ENCODE measurements at places on chromosomes 16 and 17.

DNA sequence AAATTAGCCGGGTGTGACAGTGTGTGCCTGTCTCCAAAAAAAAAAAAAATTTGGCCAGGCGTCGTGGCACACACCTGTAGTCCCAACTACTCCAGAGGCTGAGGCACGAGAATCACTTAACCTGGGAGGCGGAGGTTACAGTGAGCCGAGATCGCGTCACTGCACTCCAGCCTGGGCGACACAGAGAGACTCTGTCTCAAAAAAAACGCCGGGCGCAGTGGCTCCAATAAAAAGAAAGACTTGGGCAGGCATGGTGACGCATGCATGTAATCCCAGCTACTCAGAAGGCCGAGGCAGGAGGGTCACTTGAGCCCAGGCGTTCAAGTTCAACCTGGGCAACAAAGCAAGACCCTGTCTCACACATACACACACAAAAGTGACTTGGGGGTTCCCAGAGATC is 3.6 kb downstream of the LSM12 start:
- DNase-seq, result no peak

GRCh38 chr16:89955001-89955685 is 6.6 kb downstream of the DEF8 start:
- DNase-seq, result no peak

- DNase-seq, result no peak
These were observed 118.3 kb upstream of the FOXF1 start for GRCh38 chr16:86391984-86392383.

- peak; percentile 17 for DNase-seq
These were observed 1.4 kb upstream of the FOXC2 start for GRCh38 chr16:86565181-86565631.

GRCh38 chr17:49239963-49240362 is 9.4 kb upstream of the PHOSPHO1 start:
- DNase-seq, result no peak

DNA sequence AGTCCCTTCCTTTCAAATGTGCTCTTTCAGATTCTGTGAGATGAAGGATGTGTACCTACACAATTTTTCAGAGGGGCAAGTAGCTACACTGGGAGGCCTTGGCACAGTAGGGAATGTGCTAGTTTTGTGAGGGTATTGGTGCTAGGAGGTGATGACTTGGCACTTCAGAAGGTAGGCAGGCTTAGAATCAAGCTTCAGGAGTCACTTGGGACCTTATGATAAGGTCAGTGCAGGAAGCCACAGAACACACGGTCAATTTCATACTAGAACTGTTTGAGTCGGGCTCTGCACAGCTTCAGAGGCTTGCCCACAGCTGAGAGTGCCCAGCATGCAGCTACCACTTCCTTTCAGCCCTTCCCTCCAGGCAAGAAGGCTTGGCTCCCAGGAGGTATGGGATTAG is 6.1 kb downstream of the CMTM1 start:
- DNase-seq, result no peak

GRCh38 chr16:89392881-89393737 is 97.3 kb downstream of the ANKRD11 start:
- no peak for DNase-seq

DNA sequence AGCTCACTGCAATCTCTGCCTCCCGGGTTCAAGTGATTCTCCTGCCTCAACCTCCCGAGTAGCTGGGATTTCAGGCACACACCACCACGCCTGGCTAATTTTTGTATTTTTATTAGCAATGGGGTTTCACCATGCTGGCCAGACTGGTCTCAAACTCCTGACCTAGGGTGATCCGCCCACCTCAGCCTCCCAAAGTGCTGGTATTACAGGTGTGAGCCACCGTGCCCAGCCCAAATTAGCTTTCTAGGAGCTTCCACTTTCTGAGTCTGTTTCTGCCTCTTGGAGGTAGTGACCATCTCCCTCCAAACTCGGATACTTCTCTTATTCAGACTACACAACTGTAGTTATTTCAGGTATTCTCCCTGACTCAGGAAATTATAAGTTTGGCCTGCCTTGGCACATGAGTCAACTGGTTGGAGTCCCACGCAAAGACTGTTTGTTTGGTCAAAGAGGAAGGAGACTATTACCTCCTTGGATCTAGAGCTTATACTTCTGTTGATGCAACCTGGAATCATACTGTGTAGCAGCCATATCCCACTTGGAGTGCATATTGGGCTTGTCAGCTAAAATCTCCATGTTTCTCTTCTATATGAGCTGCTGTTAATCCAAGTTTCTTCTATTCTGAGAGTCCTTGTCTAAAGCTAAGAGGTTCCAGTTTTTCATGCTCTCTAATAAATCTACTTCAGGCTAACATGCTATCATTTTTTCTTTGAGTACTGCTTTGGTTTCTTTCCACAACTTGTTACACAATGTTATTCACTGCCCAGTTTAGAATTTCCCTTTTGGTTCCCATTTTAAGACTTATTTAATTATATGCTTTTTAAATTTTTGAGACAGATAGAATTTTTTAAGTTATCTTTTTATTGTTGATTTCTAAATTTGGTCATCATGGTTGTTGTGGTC is 7.5 kb downstream of the IL4R start:
- DNase-seq, result no peak

GRCh38 chr17:33924104-33924503 is 331.0 kb upstream of the CCL2 start:
- no peak for DNase-seq

DNA sequence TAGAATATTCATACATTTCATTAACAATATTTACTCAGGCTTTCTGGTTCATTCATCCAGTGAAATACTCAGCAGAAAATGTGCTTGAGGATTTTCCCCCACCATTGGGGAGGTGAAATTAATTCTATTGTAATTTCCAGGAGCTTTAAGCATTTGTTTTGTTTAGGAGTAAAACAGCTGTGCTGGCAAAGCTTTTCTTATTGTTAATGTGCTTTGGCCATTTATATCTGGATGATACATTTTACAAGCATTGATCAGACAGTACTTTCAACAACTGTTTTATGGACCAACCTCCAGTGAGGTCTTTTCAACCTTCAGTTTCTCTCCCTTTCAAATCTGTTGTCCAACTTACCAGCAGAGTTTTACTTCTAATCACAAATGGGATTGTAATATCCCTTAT is 672.4 kb downstream of the CDH11 start:
- DNase-seq, result no peak

DNA sequence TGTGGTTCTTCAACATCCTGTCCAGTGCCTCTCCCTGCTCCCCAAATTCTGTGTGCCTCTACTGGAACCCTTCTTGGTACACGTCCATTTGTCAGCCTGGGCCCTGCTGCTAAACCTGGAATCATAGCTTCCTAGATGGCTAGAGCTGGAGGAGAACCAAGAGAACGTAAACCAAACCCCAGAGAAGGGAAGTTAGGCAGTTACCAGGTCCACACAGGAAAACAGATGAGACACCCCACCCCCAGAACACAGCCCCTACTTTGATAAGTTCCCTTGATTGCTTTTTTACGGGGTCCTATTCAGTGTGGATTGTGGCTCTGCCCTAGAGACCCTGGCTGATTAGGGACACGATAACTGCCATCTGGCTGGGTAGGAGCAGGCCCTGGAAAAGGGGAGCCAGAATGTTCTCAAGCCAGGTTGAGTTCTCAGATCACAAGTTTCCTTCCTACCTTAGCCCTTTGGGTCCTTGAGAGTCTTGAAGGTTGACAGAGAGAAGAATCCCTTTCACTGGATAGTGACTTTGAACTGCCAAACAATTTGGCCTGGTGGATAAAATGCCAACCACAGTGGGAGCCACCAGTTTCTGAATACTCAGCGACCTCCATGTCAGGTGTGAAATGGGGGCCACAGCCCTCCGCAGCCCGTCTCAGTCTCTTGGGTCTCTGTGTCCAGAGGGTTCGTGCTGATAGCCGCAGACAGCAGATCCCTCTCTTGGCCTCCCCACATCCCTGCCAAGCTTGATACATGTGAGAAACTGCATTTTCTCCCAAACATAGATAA is 7.9 kb downstream of the TBX4 start:
- peak; percentile 13 for DNase-seq

DNA sequence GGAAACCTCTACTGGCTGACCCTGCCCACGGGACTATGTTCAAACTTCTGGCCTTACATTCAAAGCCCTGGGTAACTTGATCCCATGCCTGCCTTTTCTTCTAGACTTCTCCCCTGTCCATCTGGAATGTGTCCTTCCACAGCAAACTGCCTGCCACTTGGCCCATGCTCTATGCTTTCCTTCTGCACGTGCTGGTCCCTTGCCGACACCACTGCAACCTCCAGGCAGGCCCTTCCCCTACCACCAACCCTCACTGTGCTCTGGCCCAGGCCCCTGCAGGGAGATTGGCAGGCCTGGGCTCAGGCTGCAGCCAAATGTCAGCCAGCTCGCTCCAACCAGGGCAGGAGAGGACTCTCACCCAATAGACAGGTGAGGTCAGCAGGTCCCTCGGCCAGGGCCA is 11.0 kb downstream of the HSD11B2 start:
- peak; percentile 50 for DNase-seq

DNA sequence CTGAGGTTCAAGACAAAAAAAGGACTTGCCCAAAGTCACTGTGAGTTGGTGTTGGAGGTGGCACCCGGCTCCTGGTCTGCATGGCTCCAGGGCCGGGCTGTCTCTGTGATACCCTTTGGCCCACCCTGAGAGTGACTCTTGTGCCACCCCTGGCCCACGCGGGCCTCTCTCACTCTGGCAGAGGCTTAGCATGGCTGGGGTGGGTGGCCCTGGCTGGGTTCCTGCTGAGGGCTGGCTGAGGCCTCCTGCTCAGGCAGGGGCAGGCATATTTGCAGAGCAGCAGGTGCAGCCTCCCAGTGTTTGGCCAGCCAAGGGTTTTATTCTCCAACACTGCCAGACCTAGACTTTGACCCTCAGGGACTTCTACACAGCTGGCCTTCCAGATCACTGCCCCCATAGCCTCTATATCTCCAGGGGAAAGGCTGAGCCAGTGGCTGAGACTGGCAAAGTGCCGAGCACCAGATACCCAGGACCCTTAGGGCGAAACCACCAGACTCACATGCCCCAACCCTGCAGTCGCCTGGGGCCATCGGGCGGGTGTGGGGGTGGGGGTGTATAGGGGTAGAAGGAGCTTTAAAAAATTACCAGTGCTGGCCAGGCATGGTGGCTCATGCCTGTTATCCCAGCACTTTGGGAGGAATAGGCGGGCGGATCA is 21.5 kb upstream of the ADGRG1 start:
- DNase-seq, result no peak

DNA sequence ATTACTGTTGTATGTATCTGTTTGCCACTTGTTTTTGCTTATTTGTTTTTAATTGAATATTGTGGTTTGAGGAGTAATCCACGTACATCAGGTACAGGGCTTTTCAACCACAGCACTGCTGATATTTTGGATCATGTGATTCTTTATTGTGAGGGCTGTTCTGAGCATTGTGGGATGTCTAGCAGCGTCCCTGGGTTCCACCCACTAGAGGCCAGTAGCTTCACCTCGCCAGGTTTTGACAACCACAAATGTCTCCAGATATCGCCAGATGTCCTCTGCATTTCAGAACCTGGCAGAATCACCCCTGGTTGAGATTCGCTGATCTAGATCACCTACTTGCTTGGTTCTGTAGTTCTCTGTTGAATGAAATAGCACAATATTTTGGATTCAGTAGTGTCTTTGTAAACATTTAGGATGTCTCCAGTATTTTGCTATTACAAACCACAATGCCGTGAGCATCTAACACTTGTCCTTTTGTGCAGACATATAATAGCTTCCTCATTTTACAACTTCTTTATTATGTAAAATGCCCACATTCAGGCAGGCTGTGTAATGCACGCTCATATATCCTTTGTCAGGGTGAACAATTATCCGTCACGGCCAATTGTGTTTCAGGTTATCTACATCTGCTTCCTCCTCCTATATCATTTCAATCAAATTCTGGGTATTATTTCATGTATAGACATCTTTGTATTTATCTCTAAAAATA is 380.3 kb downstream of the SNX29 start:
- DNase-seq, result no peak

DNA sequence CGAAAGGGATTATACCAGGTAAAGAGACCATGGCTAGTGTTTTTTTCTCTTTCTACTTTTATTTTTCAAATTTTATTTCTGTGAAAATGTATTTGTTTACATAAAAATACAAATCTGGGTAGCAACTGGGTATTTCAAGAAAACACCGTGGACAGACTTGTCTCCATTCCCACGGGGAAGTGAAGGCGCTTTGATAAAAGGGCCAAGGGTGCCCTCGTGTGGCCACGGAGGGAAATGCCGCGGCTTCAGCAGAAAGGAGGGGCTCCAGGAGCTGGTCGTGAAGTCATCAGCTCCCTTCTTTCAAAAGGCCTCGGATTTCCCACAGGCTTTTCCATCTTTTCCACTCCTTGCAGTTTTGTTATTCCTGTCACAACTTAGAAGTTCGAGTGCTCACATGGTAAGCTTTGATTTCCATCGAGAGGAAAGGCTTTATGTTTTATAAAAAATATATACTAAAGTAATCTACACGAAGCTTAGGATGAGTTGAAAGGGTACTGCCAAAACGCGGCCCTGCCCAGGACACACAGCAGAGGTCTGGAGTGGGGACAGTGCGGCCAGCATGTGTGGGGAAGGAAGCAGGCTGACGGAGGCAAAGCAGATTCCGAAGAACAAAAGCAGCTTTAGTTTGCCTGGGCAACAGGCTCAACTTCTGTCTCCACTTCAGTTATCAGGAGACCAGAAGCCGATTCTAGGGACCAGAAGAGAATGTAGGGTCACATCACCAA is 15.3 kb upstream of the MNT start:
- DNase-seq, result peak; percentile 93

DNA sequence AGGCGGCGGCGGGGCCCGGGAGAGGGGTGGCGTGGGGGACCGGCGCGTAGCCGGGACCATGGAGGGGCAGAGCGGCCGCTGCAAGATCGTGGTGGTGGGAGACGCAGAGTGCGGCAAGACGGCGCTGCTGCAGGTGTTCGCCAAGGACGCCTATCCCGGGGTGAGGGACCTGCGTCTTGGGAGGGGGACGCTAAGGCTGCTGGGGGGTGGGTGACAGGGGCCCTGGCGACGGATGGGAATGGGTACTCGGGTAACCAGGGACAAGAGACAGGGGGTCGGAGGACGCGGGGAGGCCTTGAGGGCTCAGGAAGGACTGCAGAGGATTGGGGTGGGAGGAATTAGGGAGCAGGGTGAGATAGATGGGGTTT is 243 bp downstream of the RND2 start:
- DNase-seq, result no peak

GRCh38 chr17:75227729-75228128 is 22.2 kb downstream of the NUP85 start:
- DNase-seq, result no peak

All from right hindlimb (tissue), 1 donor.